ENCODE measurements at places on chromosomes 3 and 15.
A peak's percentile ranks its signal among the peaks of the same experiment; 100 is the strongest.

GRCh38 chr15:69468241-69469121, 15.9 kb downstream of the RPLP1 start:
- no peak for DNase-seq

GRCh38 chr3:71050538-71051258, 532.8 kb downstream of the FOXP1 start:
- DNase-seq = no peak

DNA sequence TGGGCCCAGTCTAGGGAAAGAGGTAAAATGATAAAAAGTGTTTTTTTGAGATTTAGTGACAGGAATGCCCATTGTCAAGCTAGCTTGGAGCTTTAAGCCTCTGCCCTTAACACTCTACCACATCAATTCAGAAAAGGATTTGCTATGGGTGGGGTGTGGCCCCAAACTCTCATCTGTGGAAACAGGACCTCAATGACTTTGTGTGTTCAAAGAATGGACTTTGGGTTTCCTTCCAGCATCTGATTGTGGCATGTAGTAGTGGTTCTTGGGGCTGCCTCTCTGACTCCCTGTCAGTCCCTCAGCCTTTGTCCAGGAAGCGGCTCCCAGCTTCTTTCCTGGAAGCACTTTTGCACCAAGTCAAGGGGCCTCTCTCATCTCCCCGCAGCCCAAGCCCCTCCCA, 56.1 kb downstream of the CCNL1 start:
- no peak for DNase-seq

GRCh38 chr3:196214783-196215441, 1.4 kb upstream of the SLC51A start:
- no peak for DNase-seq

GRCh38 chr3:41200669-41201021, 1.3 kb downstream of the CTNNB1 start:
- peak; percentile 24 for DNase-seq

GRCh38 chr3:4474683-4475490, 7.8 kb upstream of the SUMF1 start:
- DNase-seq = peak; percentile 36

GRCh38 chr3:148150141-148150540, 547.6 kb upstream of the AGTR1 start:
- no peak for DNase-seq

DNA sequence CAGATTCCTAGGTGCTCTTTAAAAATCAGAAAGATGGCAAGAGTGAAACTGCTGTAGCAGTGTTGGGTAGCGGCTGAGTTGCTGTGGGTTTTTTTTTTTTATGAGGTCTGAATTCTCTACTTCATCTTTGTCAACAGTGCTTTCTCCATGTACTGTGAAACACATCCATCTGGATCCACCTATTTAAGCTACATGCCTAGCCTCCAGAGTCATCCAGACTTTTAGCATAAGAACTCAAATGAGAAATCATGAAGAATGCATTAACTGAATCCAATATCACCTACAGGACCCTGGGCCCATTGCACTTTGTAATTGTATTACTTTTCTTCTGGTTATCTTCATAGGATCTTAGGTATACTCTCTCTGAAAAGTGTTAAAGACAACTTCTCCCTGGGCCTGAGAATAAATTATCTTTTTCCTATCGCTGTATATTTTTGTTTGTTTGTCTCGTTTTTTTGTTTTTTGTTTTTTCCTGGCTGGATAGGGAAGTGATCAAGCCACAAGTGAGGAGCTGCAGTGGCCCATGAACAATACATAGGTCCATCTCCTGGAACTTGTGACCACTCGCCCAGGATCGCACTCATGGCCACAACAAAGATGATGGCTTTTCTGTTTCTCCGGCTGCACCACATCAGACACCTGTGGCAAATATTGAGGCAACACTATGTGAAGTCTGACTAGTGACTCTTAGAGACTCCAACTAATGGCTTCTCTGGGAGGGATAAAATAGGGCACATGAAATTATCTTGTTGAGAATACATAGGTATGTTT, 609.9 kb upstream of the AGTR1 start:
- DNase-seq = no peak

GRCh38 chr15:34765741-34766140, 10.9 kb upstream of the GJD2 start:
- no peak for DNase-seq

- no peak for DNase-seq
Measured at GRCh38 chr3:194907811-194908210, 222.1 kb downstream of the FAM43A start.

DNA sequence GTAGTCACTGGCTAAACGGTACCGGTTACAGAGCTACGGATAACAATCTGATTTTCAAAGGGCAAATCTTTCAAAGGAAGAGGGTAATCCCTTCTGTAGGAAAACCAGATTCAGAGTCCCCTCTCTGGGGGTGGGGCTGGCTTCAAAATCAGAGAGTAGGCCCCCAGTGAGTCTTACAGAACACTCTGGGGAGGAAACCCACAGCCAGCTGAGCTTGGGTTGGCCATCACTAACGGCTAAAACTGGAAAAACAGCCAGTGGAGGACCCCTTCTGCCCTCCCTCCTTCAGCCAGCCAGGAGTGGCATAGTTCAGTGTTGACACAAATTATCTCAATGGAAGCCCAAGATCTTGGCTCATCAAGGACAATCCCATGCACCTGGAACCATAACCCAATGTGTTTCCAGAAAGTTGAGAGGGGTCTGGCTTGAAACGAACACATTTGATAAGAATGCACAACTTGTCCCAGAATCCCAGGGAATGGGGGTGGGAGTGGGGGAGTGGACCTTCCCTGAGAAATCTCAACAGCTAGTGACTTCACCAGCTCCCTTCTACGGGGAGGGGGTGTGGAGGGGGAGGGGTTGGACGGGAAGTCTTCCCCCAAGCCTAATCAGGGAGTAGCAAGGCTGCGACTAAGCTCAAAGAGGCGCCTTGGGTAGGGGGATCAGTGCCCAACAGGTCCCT, 1.0 kb downstream of the RASL12 start:
- DNase-seq = no peak

GRCh38 chr15:52649686-52650085, 29.5 kb downstream of the ATOSA start:
- no peak for DNase-seq

- peak; percentile 52 for DNase-seq
Measured at GRCh38 chr3:46127503-46127902, 80.6 kb downstream of the CCR1 start.

- DNase-seq = peak; percentile 87
Measured at GRCh38 chr15:69298697-69299441, at the start of gene PAQR5. TSS of gene PAQR5 (plus strand) at chr15:69298912. CDS start at chr15:69360081, 61,169 bp downstream.

DNA sequence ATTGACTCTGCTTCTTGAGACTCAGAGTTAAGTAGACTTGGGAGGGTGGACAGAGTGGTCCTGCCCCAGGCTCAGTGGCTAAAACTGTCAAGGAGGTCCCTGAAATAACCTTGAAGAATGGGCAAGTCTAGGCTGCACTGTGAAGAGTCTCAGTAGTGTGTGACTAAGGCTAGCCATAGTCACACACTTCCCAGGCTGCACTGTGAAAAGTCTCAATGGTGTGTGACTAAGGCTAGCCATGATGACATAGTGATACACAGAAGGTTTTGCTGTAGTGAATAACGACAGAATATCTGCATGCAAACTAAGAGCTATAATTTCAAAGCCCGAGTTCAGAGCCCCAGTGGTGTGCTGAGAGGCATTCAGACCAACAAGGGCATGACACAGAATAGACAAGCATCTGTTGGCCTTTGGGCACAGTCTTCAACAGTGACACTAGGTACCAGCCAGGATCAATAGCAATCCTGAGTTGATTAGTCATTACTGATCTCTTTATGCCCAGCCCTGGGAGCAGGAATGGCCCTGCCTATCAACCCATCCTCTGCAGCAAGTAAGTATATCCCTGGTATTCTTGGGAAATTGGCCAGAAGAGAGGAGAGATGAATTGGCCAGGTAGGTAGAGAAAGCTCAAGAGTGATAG, 72.4 kb upstream of the BBX start:
- peak; percentile 29 for DNase-seq

GRCh38 chr3:147355084-147355752, 51.1 kb downstream of the ZIC4 start:
- no peak for DNase-seq

GRCh38 chr3:188158731-188159310, 4.9 kb downstream of the LPP start:
- no peak for DNase-seq

- DNase-seq = no peak
Measured at GRCh38 chr3:5205165-5205941, 17.8 kb downstream of the EDEM1 start.

- DNase-seq = no peak
Measured at GRCh38 chr3:121976727-121977126, 45.3 kb downstream of the ILDR1 start.

GRCh38 chr3:31250116-31250777, 282.5 kb upstream of the STT3B start:
- no peak for DNase-seq

GRCh38 chr3:108564564-108564963, 24.7 kb downstream of the CIP2A start:
- no peak for DNase-seq

- no peak for DNase-seq
Measured at GRCh38 chr15:60589253-60589652, 110.3 kb upstream of the ICE2 start.

DNA sequence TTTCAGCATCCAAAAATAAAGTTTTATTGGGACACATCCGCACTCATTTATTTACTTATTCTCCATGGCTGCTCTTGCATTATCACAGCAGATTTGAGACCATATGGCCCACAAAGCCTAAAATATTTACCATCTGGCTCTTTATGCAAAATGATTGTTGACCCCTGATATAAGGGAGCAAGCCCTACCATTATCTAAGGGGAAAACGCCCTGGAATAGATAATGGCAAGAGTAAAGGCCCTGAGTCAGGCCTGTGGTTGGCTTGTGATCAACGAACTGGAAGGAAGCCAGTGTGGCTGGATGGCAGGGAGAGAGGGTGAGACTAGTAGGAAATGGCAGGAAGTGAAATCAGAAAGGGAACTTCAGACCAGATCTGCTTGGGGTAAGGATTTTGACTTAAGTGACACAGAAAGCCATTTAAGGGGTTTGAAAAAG, 24.6 kb upstream of the DMXL2 start:
- peak; percentile 31 for DNase-seq
